Activated T-cell treated with anti-CD3 and anti-CD28 coated beads for 4 hours (primary cell): ENCODE measurements at places on chromosomes 11 and 22.

GRCh38 chr11:5293028-5293427 is 8.7 kb downstream of the OR51B4 start:
- DNase-seq, result no peak

DNA sequence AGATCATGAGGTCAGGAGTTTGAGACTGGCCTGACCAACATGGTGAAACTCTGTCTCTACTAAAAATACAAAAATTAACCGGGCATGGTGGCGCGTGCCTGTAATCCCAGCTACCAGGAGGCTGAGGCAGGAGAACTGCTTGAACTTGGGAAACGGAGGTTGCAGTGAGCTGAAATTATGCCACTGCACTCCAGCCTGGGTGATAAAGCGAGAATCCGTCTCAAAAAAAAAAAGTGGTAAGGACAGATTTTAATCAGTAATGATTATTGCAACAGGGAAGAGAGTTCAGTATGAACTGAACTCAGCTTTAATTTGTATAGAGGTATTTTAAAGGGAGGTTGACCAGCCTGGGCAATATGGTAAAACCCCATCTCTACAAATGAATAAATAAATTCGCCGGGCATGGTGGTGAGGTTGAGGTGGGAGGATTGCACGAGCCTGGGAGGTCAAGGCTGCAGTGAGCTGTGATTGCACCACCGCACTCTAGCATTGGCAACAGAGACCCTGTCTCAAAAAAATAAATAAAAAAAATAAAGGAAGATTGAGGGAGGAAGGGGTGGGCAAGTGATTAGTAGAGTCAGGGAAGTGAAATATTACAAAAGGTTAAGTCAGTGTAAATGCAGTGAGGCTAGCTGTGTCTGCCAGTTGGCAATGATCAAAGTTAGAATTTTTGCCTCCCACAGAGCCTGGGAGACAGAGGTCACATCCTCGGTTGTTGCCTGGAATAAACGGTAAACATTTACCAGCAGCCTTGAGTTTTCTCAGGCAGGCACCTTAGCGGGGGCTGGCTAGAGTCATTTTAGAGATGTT is 2.6 kb upstream of the MCM5 start:
- DNase-seq, result no peak

DNA sequence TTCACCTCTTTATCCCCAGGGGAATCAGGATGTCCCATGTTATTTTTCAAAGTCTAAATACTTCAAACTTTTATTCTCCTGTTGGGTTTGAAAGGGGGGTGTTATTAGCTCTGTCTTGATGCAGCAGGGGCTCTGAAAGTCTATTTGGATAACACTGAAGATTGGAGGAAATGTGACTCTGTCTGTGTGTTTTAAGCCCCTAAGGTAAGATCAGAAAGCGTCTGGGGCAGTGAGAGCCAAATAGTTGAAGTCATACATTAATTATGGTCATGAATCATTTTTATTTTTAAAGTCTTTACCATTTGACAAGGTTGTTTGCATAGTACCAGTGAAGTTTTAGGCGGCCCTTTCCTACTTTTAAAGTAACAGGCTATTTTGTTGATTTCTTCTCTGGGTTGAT is 139.0 kb downstream of the UVRAG start:
- no peak for DNase-seq

GRCh38 chr11:134566311-134566710 is 154.3 kb upstream of the B3GAT1 start:
- no peak for DNase-seq

GRCh38 chr22:42132457-42132856 is 1.8 kb upstream of the CYP2D6 start:
- no peak for DNase-seq

DNA sequence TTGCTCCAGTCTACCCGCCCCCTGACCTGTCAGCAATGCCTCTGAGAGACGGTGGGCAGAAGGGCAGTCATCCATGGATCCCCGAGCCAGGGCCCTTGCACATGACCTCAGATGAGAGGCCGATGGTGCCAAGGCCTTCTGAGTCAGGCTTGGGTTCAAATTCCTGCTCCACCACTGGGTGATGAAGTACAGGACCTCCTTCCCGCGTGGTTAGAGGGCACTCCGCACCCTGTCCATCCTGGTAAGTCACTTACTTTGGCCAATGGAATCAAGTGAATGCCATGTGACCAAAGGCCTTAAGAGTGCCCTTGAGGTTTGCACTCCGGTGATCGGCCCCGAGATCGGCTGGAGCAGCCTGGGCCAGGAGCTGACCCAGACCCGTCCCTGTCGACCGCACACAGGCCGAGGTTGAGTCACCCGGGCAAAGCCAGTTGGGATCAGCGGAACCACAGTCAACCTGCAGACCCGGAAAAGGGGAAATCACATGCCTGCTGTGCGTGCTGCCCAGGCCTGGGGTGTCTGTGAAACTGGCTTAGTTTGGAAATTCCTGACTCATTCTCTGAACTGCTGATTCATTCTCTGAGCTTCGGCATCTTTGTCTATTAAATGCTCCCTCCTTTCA is 48.9 kb downstream of the RTL6 start:
- no peak for DNase-seq

- no peak for DNase-seq
Observed at GRCh38 chr11:119728211-119728626, 781 bp downstream of the NECTIN1 start.

GRCh38 chr11:1730059-1730629 is 20.3 kb downstream of the IFITM10 start:
- DNase-seq, result no peak

GRCh38 chr11:10331548-10332289 is 26.8 kb downstream of the ADM start:
- DNase-seq, result no peak

DNA sequence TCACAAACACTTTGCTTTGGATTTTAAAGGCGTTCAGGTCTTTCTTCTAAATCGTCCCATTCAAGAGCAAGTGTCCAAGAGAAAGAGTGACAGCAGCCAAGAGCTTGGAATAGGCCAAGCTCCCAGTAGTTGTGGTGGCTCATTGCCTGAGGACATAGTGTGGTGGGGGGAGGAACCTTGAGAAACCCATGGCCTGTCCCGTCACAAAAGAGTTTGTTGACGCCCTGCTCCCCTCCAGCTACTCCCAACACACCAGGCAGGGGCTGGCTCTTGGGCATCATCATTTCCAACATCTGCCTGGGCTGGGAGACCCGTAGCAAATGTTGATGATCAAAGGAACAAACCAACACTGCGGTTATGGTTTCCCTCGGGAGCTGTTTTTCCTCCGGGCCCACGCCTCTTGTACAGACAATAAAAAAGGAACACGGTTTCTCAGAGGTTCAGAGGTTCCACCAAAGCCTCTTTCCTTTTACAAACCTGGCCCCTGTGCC is 20.8 kb downstream of the FADS3 start:
- DNase-seq, result no peak

- DNase-seq, result no peak
Observed at GRCh38 chr11:2799881-2800654, 85.5 kb downstream of the CDKN1C start.
